ENCODE measurements at places on chromosomes 5 and 9.
A peak's percentile ranks its signal among the peaks of the same experiment; 100 is the strongest.

DNA sequence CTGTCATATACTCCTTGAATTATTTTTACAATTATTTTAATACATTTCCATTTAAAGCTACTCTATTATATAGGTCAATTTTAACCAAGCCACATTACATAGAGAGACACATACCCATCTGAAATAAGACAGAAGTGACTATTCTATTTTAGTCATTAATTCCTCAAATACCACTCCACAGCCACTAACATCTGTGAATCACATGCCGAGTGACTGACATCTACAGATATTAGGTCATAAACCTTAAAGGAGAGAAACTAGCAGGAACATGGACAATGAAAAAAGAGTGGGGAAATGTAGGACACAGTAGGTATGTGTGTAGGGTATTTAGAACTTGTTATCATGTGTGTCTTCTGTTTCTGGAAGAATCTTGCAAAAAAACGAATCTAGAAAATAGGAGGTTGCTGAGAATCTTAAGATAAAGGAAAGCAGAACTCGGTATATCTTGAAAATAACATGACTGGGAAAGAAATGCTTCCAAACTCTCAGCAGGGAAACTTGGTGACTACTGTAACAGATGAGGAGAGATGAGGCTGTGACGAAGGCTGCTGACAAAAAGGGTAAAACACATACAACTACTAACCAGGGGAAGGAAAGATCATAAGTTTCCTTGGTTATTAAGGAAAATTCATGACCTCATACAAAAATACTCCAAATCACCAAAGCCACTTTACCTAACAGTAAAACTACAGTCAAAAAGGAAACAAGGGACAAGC is 84.6 kb downstream of the PLPP1 start:
- no peak for DNase-seq

- no peak for DNase-seq
These were observed 29.9 kb upstream of the FSTL4 start for GRCh38 chr5:133642153-133642722.

GRCh38 chr9:83106263-83106662 is 43.3 kb upstream of the RASEF start:
- no peak for DNase-seq

DNA sequence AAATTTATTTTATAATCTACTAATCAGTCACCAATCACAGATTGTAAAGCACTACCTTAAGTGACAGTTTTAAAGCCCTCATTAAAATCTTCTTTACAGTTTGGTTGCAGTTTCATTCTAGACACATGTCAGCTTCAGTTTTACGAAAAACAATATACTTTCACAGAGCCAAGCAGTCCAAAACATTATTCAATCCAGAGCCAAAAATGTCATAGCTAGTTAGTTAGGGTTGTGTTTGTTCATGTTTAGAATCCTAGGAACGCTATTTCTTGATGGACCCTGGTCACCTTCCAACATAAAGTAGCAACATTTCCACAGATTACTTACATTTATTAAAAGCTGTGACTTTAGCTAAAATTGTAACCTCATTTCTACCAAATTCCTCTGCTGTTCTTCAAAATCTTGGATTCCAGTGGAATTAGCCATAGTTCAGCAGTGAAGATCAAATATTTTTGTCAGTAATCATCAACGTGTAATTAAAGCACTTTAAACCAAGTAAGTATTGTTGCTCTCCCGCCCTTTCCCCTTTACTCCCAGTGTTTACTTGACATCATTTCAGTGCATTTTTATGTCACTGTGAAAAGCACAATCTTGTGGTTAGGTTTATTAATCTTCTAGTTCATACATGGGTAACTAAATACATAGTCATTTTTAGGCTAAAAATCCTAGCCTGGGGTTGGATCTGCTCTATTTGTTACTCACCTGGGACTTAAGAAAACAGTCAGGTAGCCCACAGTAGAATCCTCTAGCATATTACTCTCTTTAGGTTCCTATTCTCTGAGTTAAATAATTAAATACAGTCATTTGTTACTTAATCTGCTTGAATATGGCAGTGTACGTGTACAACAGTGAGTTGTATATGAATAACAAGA is 74.3 kb downstream of the NIPBL start:
- DNase-seq, result no peak

DNA sequence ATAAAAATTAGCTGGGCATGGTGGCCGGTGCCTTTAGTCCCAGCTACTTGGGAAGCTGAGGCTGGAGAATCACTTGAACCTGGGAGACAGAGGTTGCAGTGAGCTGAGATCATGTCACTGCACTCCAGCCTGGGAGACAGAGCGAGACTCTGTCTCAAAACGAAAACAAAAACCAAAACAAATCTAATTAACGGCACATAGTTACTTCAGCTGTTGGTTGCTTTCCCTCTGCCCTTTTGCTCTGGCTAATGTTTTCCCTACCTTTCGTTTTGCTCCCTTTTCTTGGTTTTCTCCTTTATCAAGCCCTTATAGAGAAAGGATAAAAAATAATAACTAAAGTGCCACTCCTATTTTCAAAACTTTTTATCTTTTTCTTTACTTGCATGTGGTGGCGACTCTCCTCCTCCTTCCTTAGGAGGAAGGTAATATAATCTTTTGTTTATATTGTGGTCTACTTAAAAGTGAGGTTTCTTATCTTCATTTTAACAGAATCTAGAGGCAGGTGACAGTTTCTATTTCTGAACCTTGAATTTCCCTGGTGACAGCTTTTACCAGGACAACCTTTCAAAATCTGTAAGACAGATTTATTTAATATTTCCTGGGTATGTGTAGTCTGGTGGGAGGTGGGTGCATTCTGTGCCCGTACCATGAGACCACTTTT is 125.4 kb downstream of the ARHGEF28 start:
- DNase-seq, result no peak

DNA sequence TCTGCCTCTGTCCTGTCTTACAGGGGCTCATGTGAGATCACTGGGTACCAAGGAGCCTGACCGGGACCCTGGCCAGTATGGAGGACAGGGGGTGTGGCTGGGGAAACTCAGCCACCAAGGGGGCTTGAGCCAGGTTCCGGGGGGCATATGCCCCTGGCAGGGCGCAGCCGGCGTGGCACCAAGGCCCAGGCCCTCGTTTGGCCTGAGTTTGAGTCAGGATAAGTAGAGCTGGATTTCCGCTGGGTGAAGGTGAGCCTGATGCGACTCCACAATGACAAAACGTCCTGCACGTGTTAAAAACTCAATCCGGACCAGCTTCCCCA is 616 bp upstream of the TSPAN17 start:
- DNase-seq, result no peak

DNA sequence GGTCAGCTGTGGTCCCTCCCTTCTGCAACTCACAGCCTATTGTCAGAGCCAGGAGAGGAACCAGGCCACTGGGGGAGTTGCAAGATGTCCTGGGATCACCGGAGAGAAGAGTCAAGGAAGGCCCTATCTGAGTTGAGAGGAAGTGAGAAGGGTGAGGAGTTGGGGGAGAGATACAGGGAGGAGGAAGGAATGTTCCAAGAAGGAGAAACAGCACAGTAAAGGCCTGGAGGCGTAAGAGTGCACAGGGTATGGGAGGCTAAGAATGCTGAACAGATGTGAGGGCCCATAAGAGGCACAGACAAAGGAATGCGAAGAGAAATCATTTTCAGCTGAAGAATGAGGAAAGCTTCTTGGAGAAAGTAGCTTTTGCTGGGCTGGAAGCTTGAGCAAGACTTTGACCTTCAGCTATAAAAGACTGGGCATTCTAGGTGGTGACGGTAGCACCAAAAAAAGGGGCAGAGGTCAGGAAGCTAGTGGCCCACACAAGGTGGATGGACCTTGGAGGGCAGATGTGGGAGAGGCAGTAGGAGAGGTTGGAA is 21.6 kb upstream of the CSF1R start:
- DNase-seq, result no peak

GRCh38 chr5:154132718-154133307 is 57.7 kb upstream of the GALNT10 start:
- DNase-seq, result no peak

DNA sequence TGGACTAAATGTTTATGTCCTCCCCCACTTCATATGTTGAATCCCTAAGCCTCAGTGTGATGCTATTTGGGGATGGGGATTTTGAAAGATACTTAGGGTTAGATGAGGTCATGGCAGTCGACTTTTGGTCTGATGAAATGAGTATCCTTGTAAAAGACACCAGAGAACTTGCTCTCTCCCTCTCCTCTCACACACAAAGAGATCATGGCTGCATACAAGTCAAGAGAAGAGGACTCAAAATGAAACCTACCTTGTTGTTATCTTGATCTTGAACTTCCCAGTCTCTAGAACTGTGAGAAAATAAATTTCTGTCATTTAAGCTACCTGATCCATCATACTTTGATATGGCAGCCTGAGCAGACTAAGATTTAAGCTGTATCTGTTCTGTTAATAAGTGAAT is 144.0 kb upstream of the HAPLN1 start:
- DNase-seq, result no peak

DNA sequence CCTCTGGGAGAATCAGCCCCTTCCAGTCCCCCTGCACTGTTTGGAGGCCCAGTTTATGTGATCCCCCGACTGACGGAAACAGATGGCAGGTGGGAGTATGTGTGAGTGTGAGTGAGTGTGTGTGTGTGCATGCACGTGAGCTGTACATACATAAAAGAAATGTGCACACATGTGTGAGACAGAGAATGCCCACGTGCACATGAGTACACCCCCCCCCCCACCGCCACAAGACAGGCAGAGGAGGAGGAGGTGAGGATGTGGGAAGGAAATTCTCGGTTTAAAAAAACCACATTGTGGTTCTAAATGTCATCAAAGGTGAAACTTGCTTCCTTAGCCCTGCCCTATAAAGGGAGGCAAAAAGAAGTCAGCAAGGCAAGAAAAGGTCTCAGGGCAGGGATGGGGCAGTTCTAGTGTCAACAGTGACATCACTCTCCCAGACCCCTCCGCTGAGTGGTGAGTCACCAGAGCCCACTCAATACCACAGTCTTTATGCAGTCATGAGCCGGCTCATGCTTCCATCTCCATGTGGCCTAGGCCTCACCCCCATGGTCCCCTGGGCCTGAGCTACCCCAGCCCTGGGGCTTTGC is 79.2 kb upstream of the HSPA9 start:
- DNase-seq, result peak; percentile 42

DNA sequence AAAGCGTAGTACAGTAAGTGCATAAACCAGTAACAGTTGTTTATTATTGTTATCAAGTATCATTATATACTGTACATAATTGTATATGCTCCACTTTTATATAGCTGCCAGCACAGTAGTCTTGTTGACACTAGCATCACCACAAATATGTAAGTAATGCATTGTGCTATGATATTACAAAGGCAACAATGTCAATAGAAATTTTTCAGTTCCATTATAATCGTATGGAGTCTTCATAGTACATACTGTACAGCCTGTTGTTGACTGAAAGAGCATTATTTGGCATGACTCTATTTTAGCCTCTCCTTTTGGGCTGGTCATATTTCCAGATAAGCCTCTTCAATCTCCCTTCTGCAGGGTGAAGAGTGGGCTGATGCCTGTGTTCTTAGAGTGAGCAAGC is 40.4 kb downstream of the CFAP95 start:
- DNase-seq, result no peak

DNA sequence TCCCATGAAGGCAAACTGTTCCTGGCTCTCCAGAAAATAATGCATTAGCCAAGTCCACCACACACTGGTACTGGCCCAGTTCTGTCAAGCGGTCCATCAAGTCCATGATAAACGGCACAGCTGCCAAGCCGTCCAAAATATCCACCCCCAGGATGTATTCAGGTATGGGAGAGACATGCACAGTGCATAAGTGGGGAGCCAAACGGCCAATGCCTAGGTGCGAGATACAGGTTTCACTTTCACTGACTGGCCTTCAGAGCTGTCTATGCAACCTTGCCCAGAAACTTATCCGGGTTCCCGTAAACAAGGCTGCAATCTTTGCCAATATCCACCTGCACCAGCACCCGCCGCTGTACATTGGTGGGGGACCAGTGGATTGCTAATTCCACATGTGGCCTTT is 795.8 kb downstream of the EFNA5 start:
- no peak for DNase-seq

- no peak for DNase-seq
These were observed 215.8 kb upstream of the PPP1R2B start for GRCh38 chr5:156634301-156634700.

DNA sequence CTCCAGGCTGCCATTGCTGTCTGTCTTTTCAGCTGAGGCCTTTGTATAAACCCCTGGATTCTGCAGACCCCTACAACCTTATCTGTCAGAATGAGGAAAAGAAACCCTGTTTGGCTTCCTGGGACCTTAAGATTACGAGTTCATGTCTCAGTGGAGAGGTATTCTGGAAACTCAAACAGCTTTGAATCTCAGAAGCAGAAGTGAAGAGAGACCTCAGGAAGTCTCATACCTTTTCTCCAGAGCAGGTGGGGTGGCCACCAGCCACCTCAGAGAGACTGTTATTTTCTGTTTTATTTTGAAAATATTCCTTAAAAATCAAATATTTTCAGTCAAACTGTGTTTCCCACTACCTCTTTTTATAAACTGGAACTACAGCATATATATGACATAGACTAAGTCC is 457.5 kb downstream of the TMEM232 start:
- DNase-seq, result no peak

DNA sequence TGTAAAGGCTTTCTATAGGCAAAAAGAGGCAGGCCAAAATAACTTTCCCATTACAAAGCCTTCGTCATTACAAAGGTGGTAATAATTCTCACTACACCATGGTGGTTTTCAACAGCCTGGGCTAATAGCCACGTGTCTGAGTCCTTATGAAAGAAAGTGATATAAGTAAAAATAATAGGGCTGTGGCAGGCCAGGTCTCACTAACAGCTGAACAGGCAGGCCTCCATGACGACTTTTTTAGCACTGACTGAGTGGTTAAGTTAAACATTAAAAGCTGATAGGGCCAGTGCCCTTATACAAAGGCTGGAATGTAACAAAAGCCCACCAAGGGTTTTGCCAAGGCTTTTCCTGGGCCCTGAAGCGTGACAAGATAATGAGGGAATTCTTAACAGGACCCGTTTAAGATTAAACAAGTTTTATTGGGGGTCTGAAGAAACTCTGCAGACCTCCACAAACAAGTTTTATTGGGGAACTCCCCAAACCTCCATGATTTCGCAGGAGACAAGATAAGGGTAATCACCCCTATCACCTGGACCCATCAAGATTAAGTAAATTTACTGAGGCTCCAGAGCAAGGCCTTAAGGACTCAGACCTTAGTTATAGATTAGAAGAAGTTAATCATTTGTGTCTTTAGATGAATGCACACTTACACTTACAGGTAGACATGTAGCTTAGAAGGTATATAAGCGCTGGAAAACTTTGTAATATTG is 412.9 kb downstream of the CHSY3 start:
- no peak for DNase-seq

DNA sequence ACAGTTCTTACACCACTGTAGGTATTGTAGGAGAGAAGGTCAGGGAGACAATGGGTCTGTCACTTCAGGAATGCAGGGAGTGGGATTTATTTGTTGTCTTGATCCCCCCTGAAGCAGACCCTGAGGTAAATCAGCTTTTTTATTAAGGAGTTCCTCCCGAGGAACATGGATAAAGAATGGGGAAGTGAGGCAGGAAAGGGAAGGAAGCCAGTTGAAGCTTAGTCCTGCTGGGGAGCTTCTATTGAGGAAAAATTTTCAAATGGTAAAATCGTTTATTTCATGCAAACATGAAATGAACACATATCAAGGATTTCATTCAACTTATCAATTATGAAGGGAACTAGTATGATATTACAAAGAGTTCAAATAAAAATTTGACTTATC is 318.6 kb upstream of the PIK3R1 start:
- no peak for DNase-seq

GRCh38 chr5:93925321-93925720 is 183.9 kb upstream of the POU5F2 start:
- no peak for DNase-seq
